ENCODE measurements at places on chromosomes 16 and 17.
A peak's percentile ranks its signal among the peaks of the same experiment; 100 is the strongest.

GRCh38 chr17:67258821-67259468 is 13.9 kb upstream of the HELZ start:
- no peak for DNase-seq

DNA sequence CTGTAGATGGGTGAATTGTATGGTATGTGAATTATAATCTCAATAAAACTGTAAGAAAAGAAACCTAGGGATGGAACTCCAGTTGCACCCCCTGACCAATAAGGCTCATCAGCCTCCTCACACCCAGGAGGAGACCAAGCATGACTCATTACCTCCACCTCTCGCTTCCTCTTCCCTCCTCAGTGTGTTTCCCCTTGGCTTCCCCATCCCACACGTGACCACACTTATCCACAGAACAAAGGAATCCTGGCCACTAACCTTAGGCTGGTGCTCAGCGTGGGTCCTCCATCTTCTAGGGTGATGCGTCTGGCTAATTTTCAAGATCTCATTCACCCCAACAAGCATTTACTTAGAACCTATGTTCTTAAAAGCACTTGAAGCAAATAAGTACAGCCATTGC is 36.2 kb upstream of the MAP3K14 start:
- DNase-seq, result no peak

DNA sequence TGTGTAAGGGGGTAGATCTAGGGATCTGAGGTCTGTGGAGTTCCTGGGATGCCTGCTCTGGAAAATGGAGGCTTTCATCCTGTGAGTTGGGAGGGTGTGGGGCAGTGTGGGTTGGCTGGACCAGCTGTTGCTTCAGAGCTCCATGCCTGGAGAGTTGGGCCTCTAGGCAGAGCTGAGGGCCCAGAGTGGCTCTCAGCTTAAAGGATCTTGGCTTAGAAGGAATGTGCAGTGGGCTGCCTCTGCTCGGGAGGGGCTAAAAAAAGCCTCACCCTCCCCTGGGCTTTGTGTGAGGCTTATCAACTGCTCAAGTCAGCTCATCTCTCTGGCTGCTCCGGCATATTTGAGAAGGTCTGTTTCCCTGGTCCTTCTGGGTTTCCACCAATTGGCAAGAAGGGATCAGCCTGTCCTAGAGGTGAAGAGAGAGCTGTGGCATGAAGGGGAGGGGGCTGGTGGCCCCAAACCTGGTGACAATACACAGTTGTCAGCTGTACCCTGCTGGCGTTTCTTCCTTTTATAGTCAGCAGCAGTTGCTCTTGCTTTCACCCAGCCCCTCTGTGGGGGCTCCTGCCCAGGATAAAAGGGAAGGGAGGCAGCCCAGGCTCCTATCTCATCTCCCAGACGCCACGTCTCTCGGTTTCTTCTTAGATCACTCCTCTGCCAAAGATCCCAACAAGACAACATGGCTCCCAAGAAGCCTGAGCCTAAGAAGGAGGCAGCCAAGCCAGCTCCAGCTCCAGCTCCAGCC is at the start of gene MYL4:
MYL4 (plus strand) TSS at position 605 of the 745 bp plus-strand sequence; CDS start at position 680, 75 bp downstream.
- DNase-seq, result no peak

DNA sequence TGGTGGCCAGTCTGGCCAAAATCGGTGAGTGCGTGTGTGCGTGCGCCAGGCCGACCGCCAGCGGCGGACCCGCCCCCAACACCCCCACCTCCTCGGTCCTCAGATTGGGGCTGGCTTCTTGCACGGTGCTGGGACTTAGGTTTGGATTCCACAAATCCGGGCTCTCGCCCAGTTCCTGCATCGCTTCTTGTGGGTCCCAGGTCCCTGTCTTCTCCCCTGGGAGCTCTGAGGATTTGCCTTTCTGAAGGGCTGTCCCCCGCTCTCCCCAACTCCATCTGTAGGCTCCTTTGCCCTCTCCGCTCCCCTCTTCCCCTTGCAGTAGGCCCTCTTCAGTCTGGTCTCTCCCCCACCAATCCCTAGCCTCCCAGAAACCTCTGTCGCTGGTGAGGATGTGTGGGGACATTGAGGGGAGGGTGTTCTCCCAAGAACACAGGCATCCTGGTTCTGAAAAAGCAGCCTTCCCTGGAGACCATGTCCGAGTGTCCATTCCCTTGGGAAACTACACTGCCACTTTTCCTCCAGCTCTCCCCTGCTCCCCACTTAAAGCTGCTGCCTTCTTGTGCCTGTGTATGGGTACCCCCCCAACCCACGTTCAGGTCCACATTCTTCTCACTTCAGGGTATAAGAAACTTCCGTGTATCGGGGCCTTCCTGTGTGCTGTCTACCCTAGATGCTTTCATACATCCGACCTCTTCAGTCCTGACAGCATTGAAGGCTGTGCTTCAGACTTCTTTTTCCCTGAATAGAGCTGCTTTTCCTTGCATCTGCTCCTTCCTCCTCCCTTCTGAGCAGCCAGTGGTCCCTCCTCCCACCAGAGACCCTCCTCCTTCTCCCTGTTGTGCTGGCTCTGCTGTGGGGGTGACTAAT is 632 bp downstream of the SLC9A5 start:
- no peak for DNase-seq

DNA sequence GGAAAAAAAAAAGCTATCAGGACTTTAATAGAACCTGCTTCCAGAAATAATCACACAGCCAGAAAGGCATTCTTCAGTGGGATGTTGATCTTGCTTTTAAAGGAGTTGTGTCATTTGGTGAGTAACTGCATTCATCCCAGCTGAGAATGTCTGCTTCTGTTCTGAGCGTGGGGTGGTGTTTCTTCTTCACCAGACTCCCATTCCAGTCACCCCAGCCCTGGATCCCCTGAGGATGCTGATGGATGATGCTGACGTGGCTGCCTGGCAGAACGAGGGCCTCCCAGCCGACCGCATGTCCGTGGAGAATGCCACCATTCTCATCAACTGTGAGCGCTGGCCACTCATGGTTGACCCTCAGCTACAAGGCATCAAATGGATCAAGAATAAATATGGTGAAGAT is 122.5 kb downstream of the ZNF18 start:
- DNase-seq, result no peak

GRCh38 chr17:17886226-17886625 is 49.4 kb upstream of the SREBF1 start:
- DNase-seq, result no peak

GRCh38 chr16:50694206-50694605 is 800 bp downstream of the NOD2 start:
- DNase-seq, result no peak

DNA sequence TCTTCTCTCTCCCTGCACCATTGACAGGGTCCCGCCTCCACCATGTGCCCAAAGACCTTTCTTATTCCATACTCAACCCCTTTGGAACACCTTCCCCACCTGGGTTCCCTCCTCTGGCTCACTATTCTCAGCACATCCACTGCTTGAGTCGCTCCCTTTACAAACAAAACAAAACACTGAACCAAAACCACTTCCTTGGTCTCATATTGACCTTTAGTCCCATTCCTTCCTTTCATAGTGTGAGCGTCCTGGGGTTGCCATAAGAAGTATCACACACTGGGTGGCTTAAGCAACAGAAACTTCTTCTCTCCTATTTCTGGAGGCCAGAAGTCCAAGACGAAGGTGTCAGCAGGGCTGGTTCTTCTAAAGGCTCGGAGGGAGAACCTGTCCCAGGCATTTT is 6.1 kb upstream of the TNRC6C start:
- no peak for DNase-seq

- DNase-seq, result peak; percentile 25
Observed at GRCh38 chr16:85569615-85570212, 43.4 kb upstream of the GSE1 start.

DNA sequence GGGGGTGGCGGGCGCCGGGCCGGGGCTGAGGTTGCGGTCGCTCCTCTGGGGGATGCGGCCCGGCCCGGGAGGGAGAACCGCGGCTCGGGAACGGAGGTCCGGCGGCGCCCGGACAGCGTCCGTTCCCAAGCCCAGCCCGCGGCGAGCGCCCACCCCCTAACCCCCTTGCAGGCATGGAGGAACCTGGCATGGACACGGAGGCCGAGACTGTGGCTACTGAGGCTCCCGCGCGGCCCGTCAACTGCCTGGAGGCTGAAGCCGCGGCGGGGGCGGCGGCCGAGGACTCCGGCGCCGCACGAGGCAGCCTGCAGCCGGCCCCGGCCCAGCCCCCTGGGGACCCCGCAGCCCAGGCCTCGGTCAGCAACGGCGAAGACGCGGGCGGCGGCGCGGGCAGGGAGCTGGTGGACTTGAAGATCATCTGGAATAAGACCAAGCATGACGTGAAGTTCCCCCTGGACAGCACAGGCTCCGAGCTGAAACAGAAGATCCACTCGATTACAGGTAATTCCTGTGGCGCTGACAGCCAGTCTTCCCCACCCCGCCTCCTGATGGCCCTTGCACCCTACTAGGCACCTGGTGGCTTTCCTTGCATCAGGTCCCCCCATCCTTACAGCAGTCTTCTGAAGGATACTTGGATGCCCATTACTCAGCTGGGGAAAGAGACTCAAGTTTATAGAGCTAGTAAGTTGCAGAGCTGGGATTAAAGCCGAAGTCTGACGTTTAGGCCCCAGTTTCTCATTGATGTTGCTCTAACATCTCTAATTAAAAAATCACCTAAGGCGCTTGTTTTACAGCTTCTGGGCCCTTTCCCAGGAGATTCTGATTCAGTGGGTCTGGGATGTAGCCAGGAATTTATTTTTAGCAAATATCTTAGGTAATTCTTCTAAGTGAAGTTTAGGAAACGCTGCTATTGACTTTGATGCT is 514 bp downstream of the UBFD1 start:
- no peak for DNase-seq

DNA sequence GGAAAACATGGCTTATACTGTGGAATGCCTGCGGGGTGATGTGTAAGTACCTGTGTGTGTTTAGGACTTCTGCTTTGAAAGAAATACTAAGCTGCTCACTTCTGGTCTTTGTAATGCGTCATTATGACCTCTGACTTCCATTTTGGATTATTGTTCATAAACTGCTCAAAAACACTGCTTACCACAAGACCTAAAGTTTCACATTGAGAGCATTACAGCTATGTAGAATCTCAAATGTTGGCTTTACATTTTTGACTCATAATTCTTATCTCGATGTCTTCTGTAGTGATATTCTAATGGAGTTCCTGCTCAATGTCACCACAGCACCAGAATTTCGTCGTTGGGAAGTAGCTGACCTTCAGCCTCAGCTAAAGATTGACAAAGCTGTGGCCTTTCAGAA is 9.3 kb downstream of the UQCRC2 start:
- DNase-seq, result no peak

DNA sequence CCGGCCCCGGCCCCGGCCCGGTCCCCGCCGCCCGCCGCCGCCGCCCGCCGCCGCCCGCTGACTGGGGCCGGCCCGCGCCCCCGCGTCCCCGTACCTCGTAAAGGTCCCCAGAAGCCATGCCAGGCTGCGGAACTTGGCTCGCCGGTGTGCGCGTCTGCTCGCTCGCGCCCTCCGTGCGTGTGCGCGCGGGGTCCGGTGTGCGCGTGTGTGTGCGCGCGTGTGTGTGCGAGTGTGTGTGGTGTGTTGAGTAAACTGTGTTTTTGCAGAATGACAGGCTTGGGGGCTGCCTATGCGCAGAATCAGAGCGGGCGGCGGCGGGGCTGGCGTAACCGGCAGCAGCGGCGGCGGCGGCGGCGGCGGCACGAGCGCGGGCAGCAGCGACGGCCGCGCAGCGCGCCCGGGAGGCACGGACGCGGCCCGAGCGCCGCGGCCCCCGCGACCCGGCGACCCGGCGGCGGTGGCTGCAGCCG is 307 bp downstream of the CDYL2 start:
- DNase-seq, result no peak

GRCh38 chr16:57966986-57967385 is 3.9 kb downstream of the CNGB1 start:
- DNase-seq, result no peak

GRCh38 chr17:74192950-74193781 is 10.3 kb upstream of the RPL38 start:
- no peak for DNase-seq
